NCI-H187 (cell line): ENCODE measurements at places on chromosomes 1 and 21.

DNA sequence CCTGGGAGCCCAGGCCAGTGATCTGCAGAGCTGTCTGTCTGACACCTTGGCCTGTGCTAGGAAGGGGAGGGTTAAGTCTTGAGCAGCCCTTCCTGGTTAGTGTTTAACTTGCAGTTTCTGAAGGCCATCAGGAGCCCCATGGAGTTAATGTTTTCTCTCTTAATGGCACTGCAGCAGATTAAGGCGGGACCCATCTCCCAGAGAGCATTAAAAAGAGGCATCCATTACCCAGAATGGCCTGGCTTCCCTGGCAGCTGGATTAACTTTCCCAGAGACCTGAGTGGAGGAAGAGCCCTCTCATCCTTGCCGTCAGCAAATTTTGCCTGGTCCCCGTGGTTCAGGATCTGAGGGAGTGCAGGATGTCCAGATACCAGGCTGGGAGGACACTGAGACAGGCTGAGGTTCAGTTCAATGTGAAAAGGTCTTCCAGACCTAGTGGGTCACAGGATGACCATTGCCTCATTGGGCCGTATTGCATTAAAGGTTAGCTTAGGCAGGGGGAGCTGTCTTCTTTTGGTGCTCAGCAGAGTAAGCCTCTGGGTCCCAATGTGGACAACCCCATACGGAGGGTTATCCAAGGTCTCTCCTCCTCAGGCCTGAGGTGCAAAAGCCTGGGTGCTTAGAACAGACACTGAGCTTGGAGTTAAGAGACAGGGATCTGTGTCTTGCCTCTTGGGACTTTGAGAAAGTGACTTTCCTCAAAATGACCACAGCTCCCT, 522.6 kb downstream of the PTPRU start:
- peak; percentile 43 for DNase-seq

GRCh38 chr1:68221980-68222373, 10.3 kb downstream of the WLS start:
- DNase-seq, result no peak

DNA sequence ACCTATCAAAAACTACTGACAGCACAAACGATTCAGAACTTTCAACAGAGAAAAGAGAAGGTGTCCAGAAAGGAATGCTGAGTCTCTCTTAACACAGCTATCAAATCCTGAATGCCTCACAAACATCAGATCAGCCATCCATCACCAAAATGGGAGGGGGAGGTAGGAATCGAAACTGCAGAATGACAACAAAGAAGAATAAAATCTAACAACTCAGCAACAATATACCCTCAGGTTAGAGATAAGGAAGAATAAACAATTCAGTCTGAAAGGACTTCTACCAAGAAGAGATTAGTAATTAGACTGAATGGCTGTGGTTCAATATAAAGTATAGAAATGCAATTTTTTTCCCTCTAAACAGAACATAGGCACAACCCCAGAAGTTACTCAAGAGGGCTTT, 94.4 kb downstream of the RERE start:
- no peak for DNase-seq

GRCh38 chr1:219587401-219587800, 25.5 kb downstream of the ZC3H11B start:
- no peak for DNase-seq

DNA sequence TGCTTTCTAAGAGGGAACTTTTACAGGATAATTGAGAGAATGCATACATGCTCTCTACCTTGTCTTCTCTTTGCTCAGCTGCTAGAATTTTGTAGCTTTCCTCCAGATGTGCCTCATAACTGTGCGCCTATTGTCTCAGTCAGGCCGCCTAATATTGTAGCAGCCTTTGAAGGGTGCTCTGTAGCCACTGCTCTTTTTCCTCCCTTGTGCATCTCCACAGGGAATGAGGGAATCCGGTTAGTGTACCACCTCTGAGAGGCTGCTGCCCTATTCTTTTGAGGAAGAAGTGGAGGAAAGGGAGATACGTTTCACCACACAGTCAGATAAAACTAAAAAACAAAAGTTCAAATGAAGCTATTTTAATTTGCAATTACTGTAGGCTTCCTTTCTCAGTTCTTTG, 22.8 kb downstream of the TTC3 start:
- DNase-seq, result no peak

GRCh38 chr1:113677250-113678158, 81.8 kb downstream of the PHTF1 start:
- DNase-seq, result no peak

- DNase-seq, result no peak
Measured at GRCh38 chr1:113784104-113784779, 25.0 kb upstream of the PHTF1 start.

- no peak for DNase-seq
Measured at GRCh38 chr1:75672528-75673393, 51.7 kb upstream of the ACADM start.

GRCh38 chr21:41772351-41773080, 5.7 kb upstream of the RIPK4 start:
- no peak for DNase-seq

DNA sequence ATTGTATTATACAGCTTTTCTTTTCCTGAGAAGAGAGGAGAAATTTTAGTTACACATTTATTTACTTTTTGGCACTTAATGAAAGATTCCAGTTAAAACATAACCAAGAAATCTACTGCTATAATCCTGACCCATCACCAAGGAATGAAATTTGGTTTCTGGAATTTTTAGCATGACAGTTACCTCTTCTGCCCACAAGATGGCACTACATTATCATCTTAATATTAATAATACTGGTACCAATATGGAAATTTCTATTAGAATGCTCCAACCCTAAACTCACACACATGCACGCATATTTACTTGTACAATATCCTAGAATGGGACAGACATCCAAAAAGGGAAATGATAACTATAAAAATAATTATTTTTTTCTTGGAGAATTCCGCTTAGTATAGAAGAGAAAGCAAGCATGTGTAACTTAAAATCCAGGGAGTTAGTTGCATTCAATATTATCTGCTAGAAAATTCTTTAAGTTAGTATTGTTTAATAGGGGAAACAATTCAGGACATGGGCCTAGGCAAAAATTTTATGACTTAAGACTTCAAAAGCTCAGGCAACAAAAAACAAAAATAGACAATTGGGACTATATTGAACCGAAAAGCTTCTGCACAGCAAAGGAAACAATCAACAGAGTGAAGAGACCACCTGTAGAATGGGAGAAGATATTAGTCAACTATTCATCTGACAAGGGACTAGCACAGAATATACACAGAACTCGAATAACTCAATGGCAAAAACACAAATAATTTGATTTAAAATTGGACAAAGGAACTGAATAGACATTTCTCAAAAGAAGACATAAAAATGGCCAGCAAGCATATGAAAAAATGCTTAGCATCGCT, 37.4 kb downstream of the MAP3K21 start:
- DNase-seq, result no peak

GRCh38 chr1:220928320-220928719, 49.1 kb downstream of the HLX start:
- no peak for DNase-seq

GRCh38 chr1:179046808-179047635, 21.3 kb downstream of the FAM20B start:
- no peak for DNase-seq

DNA sequence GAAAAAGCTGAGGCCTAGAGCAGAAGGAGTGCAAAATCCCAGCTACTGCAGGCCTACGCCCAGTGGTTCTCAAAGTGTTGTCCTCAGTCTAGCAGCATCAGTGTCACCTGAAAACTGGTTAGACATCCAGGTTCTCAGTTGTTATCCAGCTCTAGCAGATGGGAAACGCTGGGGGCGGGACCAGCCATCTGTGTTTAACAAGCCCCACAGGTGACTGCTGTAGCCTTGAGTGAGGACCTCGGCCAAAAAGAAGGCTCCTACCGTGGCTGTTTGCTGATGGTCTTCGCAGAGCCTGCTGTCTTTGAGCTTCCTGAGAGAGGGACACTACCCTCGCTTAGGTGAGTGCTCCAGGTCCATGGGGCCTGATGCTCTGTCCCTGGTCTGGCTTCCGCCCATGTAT, 69.7 kb downstream of the LRRN2 start:
- no peak for DNase-seq

GRCh38 chr1:61104220-61104671, 21.9 kb downstream of the NFIA start:
- no peak for DNase-seq

GRCh38 chr21:44583089-44583799, 2.8 kb upstream of the KRTAP10-5 start:
- DNase-seq, result no peak

GRCh38 chr1:8146257-8146855, 120.2 kb upstream of the ERRFI1 start:
- no peak for DNase-seq

GRCh38 chr1:186102547-186103148, 272.4 kb downstream of the TPR start:
- no peak for DNase-seq

DNA sequence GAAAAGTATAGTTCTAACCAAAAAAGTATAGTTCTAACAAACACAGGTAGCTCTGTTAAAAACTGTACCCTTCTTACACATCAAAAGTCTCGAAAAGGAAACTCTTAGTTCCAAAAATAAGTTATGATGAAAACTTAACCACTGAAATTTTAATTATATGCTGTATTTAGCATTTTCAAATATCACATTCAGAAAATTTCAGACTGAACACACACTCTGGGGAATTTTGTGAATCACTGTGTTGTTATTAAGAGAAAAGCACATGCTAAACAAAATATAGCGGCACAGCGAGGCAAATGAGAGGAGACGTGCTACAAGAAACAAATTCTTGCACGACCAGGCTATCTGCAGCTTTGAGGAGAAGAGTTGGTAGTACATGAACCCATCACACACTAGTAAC, 30.4 kb downstream of the VAV3 start:
- DNase-seq, result no peak

DNA sequence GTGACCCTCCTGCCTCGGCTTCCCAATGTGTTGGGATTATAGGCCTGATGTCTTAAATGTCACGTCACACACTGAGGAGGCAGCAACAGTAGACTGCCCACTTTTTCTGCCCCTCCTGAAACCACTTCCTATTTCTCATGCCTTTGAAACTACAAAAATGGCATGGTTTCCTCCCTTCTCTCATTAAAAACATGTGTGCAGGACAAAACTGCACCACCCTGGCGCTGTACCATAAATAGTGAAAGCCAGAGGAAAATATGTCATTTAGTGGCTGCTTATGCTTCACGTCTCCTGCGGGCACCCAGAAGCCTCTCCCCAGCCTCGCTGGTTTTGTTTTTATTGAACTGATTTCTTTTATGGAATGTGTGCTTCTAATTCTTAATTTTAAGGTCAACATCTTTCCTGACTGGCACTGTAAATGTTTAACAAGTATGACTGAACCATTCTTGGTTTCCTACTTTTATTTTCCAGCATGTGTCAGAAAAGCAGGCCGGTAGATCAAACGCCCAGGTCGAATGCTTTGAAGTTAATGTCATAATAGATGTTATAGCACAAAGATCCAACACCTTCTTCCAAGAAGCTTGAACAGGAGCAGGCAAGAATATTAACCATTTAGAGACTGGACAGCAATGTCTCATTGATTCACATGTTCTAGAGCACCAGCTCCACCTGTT, 59.6 kb upstream of the C1orf87 start:
- DNase-seq, result no peak

DNA sequence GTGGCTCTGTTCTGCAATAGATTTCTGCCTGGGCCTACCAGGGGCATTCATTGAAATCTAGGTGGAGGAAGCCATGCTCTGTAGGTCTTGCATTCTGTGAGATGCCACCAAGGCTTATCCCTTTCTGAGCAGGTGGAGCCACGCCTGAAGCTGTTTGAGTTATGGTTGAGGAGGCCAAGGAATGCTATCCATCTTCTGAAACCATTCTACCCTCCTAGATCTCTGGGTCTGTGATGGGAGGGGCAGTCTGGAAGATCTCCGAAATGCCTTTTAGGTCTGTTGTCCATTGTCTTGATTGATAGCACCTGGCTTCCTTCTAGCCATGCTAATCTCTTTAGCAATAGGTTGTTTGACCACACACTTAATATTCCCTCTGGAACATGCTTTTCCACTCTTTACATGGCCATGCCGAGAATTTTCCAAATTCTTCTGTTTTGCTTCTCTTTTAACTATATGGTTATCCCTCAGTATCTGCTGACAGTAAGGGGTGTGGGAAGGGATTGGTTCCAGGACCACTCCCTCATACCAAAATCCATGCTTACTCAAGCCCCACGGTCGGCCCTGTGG, 45.2 kb downstream of the AK4 start:
- no peak for DNase-seq

DNA sequence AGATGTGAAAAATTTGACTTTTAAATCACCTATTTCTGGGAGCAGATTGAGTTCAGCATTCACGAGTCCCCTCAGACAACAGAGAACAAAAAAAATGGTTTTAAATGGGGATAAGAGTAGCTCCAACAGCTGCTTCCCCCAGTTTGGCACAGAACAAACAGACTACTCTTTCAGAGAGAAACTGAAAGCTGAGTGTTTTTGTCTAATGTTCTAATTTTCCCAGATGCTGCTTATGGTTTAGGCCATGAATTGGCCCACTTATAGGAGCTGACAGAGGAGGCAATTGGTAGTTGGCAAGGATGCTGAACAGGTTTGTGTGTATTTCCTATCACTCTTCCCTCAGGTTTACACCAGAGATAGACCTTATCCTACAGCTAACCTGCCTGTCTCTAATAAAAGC, 1637.4 kb upstream of the PRMT6 start:
- no peak for DNase-seq

DNA sequence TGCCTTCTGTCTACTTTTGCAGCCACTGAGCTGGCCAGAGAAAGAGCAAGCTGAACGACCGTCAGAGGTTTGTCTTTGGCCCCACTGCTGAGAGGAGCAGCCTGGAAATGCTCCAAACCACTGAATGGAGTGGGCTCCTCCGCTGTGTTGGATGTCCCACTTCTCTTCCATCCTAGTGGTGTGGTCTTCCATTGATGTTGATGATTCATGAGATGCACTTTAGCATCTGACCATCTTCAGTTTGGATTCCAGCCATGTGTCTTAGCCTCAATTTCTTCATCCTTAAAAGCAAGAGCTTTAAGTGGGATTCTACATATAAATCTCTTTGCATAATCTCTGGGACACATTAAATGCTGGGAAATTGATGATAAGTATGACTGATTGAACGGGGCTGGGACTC, 276.9 kb downstream of the SIPA1L2 start:
- DNase-seq, result no peak

- DNase-seq, result no peak
Measured at GRCh38 chr1:192530254-192530653, 45.3 kb upstream of the RGS1 start.

DNA sequence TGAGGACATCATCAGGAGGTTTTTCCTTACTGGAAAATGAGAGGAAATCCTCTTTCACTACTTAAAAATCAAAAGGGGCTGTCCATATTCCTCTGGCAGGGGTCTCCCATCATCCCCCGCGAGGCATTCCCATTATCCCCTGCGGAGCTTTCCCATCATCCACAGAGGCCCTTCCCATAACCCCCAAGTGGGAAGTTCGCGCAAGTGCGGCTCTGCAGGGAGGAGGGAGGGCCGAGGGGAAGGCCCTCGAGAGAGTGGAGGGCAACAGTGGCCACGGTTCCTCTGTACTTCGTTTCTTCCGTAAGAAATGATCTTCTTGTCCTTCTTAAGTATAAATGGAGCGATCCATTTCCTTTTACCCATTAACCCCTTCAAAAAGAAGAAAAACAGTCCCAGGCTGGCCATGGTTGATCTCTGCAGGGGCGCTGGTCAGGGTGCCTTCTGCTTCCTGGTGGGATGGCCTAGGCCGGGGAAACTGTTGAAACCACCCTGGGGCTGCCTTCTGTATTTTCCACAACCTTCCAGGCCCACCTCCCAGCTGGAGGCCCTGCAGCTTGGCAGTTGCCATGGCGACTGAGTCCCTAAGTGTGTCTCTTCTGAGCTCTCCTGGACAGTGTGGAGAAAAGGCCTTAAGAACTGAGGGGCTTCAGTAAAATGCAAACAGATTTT, 3.6 kb upstream of the RSPH1 start:
- DNase-seq, result no peak

- DNase-seq, result no peak
Measured at GRCh38 chr1:1631782-1632420, at the start of gene MMP23B. TSS of gene MMP23B (plus strand) at chr1:1632173. CDS start at chr1:1632219, 46 bp downstream.
